ENCODE measurements at places on chromosomes 16 and 17. TPM values are rescaled to one million over a fixed set of nuclear protein-coding genes. Genes with fewer than 3 reads are reported as not detected.
A peak's percentile ranks its signal among the peaks of the same experiment; 100 is the strongest.

GRCh38 chr17:74474043-74474792 is 7.8 kb downstream of the CD300A start:
- DNase-seq, result no peak

GRCh38 chr17:49910094-49910857 is 58.7 kb upstream of the DLX4 start:
- no peak for DNase-seq

DNA sequence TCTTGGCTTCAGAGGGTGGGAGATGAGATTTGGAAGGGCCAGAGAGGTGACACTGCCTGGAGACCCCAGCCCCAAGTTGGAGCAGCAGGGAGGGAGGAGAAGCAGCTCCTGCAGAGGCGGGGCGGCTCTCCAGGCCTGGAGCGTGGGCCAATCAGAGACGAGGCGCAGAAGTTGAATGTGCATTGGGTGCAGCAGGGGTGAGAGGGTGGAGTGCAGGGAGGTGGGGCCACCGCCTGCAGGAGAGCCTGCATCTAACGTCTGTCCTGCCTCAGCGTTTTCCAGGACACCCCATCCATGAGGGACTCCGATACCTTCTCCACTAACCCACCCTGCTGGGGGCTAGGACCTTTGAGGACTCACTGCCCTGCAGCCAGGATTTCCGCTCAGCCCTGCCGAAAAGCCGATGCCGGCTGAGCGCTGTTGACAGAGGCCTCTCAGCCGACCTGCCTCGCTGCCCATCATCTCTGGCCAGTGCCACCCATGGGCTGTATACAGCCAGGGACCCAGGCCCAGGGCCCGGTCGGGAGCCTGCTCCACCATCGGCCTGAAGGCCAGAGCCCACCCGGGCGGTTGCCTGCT is 146.2 kb downstream of the ENGASE start:
- no peak for DNase-seq

DNA sequence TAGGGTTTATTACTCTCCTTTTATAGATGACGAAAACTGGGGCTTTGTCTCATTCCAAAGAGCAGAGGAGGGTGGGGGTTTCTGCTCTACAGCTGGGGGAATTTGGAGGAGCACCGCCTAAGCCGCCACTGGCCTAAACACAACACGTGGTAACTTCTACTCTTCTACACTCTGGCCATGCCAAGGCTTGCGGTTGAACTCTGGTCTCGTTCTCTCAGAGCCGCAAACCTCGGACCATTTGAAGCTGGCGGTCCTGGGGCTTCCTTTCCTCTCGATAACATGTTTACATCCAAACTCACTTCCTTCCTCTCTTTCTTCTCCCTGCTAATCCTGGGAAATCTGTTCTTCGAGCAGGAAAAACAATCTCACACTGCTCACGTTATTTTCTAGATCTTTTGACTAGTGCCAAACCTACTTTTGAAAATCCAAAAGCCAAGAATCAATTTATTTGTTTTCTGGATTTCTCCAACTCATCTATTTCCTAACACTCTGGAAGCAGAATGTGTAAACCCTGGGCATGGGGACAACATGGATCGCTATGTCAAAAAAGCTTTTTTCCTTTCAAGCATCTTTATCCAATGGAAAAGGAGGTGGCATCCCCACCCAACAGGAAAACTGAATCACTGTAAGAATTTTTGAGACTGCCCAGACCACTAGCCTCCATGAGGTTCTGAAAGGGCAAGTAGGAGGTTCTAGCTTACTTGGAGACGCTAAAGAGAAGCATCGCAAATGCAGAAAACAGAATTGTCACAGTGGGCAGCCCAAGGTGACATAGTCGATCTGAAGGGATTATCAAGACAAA is 13.6 kb upstream of the EEF2K start:
- DNase-seq, result peak; percentile 38

DNA sequence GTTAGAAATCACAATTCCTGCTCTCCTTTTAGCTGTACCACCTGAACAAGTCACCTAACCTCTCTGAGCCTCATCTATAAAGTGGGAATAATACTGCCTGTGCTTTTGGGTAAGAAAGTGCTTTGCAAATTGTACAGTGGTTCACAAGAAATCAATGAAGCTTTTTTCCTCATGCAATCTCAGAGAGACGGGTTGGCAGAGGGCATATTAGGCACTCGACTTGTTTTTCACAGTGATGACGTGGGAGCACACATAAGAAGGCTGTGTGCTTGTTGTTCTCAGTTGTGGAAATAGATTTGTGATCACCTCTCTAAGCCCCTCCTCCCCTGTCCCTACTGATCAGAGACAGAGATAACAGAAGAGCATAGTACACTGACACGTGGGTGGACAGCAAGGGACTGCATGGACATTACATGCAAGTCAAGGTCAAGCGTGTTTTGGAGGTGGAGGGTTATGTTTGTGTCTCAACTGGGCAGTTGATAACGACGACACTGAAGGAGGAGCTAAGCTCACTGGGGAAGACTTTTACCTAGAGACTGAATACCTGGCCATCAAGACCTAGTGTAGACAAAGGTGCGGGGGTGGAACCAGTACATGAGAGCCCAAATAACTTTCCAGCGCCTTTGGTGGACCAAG is 1.7 kb upstream of the GPT2 start:
- no peak for DNase-seq

- DNase-seq, result no peak
Observed at GRCh38 chr17:48023400-48024148, 14.0 kb downstream of the COPZ2 start.

- DNase-seq, result no peak
Observed at GRCh38 chr17:76262732-76263344, 2.3 kb upstream of the UBALD2 start.

- DNase-seq, result no peak
Observed at GRCh38 chr17:4945176-4945943, 3.0 kb downstream of the PFN1 start.

- no peak for DNase-seq
Observed at GRCh38 chr17:58084317-58084981, 1.2 kb downstream of the DYNLL2 start.

- no peak for DNase-seq
Observed at GRCh38 chr17:76135810-76136188, 5.2 kb downstream of the FOXJ1 start.

- peak; percentile 81 for DNase-seq
Observed at GRCh38 chr17:29219378-29220047, 27.1 kb upstream of the CRYBA1 start.

- no peak for DNase-seq
Observed at GRCh38 chr16:49725651-49726050, 130.3 kb downstream of the ZNF423 start.

GRCh38 chr17:76492989-76493501 is 8.2 kb downstream of the RHBDF2 start:
- DNase-seq, result no peak

DNA sequence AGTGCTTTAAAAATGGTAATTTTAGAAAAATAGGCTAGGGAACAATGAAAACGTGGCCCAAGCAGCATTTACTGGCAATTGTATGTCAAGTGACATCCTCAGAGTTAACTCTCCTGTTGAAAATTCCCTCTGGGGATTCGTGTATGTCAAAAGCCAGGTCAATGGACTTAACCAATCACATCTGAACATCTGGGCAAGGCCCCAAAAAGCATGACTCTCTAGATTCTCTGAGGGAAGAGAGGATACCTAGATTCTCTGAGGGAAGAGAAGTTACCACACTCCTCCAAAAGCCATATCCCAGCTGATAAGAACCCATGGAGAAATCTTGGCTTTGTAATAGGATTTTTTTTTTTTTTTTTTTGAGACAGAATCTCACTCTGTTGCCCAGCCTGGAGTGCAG is 23.5 kb downstream of the NFE2L1 start:
- DNase-seq, result no peak

DNA sequence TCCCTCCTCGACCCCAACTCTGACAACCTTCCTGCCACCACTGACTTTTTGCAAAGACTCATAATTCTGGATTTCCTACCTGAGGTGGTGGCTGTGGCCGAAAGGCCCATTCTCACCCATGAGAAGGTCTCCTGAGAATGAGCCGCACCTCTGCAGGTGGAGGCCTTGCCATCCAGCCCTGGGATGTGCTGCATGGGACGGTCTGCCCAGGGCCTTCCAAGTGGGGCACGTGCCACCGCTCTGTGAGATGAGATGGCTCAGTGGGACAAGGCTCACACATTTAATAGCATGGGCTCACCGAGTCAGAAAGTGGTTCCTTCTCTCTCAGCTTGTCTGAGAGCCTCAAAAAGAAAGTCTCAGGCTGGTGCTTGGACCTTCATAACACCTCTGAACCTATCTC is 112.8 kb downstream of the AMFR start:
- DNase-seq, result no peak

- DNase-seq, result no peak
Observed at GRCh38 chr17:48100160-48100559, 1.1 kb downstream of the CBX1 start.

- peak; percentile 89 for DNase-seq
Observed at GRCh38 chr17:40111221-40112128, 10.3 kb upstream of the MSL1 start.

DNA sequence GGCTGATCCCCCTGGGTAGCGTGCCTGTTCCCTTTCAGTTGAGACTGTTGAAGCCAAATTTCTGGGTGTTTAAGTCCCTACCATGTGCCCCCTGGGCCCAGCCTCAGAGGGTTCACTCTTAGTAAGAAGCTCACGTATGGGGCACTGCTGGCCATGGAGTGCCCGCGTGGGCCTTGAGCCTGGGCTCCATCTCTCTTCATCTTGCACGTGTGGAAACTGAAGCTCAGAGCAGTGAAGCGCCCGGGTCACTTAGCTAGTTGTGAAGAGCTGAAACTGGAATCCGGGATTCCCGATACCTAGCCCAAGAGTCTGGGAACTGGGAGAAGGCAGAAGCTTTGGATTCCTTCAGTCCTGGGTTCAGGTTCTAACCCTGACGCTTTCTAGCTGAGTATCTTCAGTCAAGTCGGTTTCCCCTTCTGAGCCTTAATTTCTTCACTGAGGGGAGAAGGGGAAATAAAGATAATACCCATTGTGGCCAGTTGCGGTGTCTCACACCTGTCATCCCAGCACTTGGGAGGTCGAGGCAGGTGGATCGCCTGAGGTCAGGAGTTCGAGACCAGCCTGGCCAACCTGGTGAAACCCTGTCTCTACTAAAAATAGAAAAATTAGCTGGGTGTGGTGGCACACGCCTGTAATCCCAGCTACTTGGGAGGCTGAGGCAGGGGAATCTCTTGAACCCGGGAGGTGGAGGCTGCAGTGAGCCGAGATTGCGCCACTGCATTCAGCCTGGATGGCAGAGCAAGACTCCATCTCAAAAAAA is 103.9 kb downstream of the OR1D5 start:
- no peak for DNase-seq

DNA sequence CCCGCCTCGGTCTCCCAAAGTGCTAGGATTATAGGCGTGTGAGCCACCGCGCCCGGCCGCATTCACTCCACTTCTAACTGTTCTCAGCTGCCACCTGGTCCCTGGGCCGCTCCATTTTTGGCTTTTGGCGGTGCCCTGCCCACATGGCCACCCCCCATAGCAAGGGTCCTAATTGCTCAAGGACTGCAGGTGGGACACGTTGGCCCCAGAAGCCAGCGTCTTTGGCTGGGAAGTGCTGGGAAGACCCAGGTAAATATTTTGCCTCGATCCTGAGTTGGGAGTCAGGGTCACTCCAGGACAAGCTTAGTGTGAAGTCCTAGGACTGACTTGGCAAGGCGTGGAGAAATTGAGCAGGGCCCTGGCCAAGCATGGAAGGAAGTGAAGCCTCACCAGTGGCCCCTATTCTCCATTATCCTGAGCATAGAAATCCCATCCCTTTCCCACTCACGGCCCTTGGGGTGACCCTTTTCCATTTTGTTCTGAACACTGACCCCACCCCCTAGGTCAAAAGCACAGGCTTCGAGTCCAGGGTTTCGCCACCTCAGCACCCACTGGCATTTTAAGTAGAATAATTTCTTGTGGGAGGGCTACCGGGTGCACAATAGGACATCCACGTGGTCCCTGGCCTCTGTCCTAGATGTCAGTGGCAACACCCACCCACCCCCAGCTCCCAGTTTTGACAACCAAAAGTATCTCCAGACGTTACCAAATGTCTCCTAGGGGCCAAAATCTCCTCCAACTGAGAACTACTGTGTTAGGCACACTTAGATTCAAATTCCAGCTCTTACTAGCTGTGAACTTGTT is 5.9 kb upstream of the WDR81 start:
- no peak for DNase-seq

GRCh38 chr16:35177851-35178250 is 1718.4 kb downstream of the TP53TG3F start:
- no peak for DNase-seq

DNA sequence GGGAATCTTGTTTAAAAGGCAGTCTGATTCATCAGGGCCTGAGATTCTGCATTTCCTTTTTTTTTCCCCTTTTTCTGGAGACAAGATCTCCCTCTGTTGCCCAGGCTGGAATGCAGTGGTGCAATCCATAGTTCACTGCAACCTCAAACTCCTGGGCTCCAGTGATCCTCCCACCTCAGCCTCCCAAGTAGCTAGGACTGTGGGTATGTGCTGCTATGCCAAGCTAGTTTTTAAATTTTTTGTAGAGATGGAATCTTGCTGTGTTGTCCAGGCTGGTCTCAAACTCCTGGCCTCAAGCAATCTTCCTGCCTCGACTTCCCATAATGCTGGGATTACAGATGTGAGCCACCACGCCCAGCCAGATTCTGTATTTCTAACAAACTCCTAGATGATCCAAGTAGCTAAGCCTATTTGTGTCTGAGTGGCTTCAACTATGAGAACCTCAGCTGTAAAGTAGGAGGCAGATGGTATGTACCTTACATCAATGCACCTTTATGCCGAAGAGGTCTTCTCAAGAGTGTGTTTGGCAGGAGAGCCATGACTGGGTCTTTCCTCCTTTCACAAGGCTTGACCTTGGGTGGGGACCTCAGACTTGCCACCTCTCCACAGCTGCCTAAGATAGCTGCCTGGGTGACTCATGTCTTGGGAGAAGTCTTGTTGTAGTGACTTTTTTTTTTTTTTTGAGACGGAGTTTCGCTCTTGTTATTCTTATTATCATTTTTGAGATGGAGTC is 10.9 kb downstream of the LDAF1 start:
- DNase-seq, result no peak

- DNase-seq, result no peak
Observed at GRCh38 chr16:89013111-89013510, 36.1 kb upstream of the CBFA2T3 start.

CDH8 gene
- polyA plus RNA-seq, result 6.2 TPM

PRSS27 gene
- polyA plus RNA-seq, result 2.1 TPM

SLC5A10 gene
- 0.59 TPM for polyA plus RNA-seq

BRCA1 gene
- polyA plus RNA-seq, result 15.7 TPM

KRT31 gene
- not detected for polyA plus RNA-seq

ITGAD gene
- 0.29 TPM for polyA plus RNA-seq

EFCAB13 gene
- 9.4 TPM for polyA plus RNA-seq

TBX21 gene
- 0.13 TPM for polyA plus RNA-seq

SPN gene
- polyA plus RNA-seq, result 2.7 TPM

SYCE1L gene
- 3.7 TPM for polyA plus RNA-seq

KAT8 gene
- 67.6 TPM for polyA plus RNA-seq

Measured in right renal pelvis (tissue), 4 donors.